ENCODE measurements at places on chromosomes 6 and 20.

DNA sequence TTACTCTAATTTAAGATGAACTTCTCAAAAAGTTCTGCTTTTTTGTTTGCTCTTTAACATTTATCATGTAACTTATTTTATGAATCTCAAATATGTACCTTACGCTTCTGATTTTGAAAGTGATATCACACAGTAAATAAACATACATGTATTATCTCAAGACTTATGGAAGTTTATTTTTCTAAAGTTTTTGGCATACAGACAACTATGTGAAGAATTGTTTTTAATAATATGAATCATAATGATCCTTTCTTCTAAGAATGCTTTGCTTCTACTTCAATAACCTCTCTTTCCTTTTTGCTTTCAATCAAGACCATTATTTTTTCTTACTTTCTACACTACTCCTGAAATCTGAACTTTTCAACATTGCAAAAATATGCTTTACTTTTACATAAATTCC is 816.4 kb downstream of the EYS start:
- no peak for DNase-seq

- no peak for DNase-seq
Measured at GRCh38 chr6:1739220-1739619, 129.5 kb downstream of the FOXC1 start.

DNA sequence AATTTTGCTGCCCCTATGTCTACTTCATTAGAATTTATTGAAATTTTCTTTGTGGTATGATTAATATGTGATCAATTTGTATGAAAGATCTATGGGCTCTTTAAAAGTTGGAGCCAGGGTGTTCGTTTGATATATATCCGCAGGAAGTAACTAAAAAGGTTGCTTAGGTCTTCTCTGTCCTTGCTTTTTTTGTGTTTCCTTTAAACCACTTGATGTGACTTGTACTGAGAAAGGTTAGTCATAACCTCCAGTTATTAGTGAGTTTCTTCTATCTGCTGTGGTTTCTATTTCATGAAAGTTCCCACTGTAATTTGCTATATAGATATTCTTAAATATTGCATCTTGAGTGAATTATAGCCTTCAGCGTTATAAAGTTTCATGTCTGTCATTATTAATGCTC is 585.3 kb upstream of the ARID1B start:
- no peak for DNase-seq

- no peak for DNase-seq
Measured at GRCh38 chr20:61895016-61895415, 170.7 kb downstream of the TAF4 start.

GRCh38 chr6:165762125-165762524 is 99.1 kb upstream of the PDE10A start:
- no peak for DNase-seq

DNA sequence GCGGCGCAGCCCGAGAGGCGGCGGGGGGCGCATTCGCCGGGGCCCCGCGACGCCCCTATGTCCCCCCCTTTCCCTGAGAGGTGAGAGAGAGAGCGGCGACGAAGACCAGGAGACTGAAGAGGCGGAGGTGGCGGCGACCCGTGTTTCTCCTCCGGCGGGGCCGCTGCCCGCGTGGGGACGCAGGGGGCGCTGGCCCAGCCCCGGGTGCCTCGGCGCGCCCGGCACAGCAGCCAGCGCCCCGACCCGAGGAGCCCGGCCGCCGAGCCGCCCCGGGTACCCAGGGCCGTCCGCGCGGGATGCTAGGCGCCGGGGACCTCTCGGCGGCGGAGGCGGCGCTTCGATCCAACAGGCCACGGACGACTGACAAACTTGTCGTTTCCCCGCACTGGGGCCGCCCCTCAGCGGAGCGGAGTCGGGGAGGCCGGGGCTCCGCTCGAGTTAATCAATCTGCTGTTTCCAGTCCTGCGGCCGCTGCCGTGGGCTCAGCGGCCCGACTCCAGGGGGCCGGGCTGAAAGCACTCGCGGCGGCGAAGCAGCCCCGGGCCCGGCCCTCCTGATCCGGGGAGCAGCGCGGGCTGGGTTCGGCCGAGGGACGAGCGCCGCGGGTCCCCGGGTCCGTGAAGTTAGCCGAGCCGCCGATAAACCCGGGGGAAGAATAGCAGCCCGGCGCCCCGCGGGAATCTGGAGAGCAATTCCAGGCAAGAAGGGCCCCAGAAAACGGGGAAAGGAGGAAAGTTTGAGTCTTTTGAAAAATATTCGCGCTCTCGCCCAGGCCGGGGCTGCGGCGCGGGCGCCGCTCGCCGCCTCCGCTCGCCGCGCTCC is 631 bp downstream of the MDGA1 start:
- peak; percentile 48 for DNase-seq

- DNase-seq: no peak
Measured at GRCh38 chr20:9565910-9566550, 51.6 kb downstream of the LAMP5 start.

DNA sequence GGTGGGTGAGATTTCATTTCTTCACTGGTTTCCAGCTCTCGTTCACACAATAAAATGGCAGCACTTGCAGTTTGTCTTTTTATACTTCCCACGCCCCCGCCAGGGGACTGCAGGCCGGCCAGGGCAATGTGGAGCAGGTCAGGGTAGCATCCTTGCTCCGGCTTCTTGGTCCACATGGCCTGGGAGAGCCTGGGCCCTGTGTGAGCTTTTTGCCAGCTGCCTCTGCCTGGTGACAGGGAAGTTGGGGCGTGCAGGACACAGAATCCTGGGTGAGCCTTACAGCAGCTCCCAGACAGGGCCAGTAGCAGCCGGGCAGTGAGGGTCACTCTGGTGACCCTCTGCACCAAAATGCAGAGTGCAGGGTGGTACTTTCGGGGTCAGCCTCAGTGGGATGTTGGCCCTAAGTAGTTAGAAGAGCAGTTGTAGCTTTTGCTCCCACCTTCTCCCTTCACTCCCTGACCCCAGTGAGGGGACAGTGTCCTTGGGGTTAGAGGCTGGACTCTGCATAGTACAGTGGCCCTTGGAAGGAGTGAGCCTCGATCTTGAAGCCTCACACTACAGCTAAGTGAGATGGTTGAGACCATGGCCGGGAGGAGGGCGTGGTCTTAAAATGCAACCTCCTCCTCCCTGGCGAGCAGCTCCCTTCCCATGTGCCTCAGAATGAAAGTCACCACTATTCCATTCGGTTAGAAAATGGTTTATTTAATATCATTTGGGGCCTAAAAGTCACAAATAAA is 23.8 kb downstream of the PYGB start:
- no peak for DNase-seq

- peak; percentile 18 for DNase-seq
Measured at GRCh38 chr20:56187534-56188165, 60.9 kb upstream of the MC3R start.

GRCh38 chr6:14784596-14785492 is 461.0 kb upstream of the JARID2 start:
- no peak for DNase-seq

- DNase-seq: no peak
Measured at GRCh38 chr20:62782149-62782892, 14.0 kb upstream of the MRGBP start.

GRCh38 chr6:47357827-47358226 is 48.1 kb upstream of the TNFRSF21 start:
- no peak for DNase-seq

GRCh38 chr6:166958926-166959861 is 2.8 kb upstream of the RNASET2 start:
- peak; percentile 10 for DNase-seq

DNA sequence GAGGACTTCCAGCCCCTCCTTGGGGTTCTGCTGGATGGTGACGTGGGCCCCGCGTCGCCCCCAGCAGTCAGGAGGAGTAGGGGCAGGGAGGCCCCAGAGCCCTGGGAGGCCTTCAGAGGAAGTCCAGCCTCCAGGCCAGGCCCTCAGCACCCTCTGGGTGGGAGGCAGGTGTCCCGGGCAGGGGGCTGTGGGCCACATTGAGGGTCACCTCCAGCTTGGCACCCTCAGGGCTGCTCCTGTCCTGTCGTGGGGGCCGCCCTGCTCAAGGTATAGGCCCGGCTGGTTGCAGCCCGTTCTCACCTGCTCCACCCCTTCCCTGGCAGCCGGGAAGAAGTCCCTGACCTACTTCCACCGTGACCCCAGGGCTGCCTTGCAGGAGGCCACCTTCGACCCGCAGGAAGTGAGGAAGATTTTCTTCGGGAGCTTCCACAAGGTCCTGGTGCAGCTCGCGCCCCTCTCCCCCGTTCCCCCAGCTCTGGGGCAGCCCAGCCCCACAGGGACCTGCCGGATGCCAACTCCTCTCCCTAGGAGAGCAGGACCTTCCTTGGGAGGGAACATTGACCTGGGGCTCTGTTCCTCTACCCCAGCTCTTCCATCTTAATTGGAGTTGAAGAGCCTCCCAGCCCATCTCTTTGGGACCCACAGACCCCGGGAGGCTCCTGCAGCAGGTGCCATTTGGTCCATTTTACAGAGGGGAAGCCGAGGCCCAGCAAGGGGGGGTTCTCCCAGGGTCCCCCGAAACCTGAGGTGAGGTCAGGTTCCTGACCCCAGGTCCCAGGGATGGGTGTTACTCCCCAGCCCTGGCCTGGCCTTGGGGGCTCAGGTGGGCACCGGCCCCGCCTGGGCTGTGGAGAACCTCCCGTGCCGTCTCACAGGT is 26.4 kb downstream of the COL20A1 start:
- DNase-seq: no peak

GRCh38 chr6:17268114-17268513 is 13.0 kb upstream of the RBM24 start:
- no peak for DNase-seq

DNA sequence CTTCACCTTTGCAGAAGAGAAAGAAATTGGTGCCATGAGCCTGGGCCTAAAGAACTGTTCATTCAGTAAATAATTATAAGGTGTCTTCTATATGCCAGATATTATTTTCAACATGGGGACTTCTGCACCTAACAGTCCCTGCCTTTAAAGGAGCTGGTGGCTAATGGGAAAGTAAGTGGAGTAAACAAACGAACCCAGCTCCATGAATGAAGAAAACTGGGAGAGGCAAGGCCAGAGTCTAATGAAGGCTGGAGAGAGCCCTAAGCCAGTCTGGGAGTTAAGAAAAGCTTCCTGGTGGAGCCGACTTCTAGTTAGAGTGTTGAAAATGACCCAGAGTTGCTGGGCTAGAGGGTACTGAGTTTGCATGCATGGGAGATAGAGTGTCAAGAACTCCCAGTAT is 24.2 kb upstream of the EFHC1 start:
- DNase-seq: no peak
